ENCODE measurements at places on chromosomes 4 and X.

DNA sequence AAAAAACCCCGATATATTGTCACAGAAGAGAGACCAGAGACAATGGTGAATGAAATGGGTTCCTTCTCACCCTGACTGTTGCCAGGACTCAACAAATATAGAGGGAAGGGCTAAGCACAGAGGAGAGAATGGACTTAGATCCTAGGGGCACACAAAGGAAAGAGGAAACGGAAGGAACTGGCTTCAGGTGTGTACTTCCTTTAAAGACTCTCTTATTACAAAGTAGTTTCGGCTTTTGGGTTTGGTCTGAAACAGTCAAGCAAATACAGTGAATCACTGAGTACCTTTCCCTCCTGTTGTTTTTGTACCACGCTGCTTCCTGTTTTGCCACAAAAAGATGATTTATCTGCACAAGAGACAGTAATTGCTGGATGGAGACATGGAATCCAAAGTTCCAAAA, 46.1 kb upstream of the S100G start:
- no peak for DNase-seq

DNA sequence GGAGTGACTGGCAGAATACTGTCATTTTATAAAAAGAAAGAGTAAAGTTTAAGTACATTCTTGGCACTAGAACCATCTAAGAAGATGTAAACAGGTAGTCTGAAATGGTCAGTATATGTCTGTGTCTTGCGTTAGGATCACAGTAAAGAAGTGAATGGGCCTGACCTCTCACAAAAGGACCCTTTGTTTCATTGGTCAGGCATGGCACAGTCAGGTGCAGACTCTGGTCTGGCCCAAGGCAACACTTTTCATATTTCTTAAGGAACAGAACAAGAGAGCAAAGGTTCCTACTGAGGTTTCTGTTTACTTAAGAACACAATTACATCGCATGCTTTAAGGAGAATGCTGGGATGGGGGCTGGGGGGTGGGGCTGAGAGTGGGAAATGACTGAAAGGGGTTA, 48.1 kb downstream of the RPGR start:
- no peak for DNase-seq

GRCh38 chr4:20916106-20916505, 215.8 kb downstream of the PACRGL start:
- no peak for DNase-seq

GRCh38 chrX:9467751-9468150, 2.9 kb downstream of the TBL1X start:
- DNase-seq: no peak

GRCh38 chr4:37970702-37971101, 10.5 kb downstream of the PTTG2 start:
- no peak for DNase-seq

GRCh38 chr4:152485726-152486276, 50.1 kb downstream of the FBXW7 start:
- no peak for DNase-seq

DNA sequence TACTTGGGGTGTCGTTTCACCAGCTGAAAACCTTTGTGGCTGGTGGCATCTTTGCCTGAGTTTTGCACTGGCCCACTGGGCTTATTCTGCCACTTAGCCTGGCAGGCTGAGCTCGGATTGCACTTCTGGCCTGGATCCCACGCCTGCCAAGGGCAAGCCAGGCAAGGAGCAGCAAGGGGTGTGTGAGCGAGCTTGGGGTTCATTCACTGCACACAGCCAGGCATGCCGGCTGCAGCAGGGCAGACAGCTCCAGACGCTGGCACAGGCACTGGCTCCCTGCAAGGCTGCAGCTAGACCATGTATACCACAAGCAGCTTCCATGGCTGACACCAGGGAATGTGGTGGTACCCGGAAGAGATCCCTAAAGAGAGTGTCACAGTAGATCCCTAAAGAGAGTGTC, 476.3 kb downstream of the EPHA5 start:
- no peak for DNase-seq

DNA sequence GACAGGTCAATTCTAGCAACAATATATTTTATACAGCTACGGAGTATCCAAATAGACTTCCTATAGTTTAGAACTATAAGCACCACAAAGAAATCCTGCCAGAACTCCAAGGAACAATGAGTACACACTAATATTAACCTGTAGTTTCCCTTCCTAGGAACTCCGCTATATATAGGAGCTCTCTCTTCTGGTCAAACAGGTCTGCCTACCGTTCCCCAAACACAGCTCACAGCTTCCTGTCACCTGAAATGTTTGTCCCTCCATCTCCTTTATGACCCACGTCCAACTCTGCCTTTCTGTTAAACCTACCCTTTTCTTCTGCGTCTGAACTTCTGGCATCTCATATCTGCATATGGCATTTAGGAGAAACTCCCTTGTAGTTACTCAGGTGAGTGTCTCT, 10.5 kb upstream of the GJB1 start:
- no peak for DNase-seq

GRCh38 chrX:12967711-12968465, 7.0 kb upstream of the TMSB4X start:
- no peak for DNase-seq

GRCh38 chr4:111905511-111905910, 239.7 kb upstream of the FAM241A start:
- no peak for DNase-seq

- DNase-seq: no peak
Observed at GRCh38 chr4:86961605-86962295, 26.9 kb downstream of the AFF1 start.

DNA sequence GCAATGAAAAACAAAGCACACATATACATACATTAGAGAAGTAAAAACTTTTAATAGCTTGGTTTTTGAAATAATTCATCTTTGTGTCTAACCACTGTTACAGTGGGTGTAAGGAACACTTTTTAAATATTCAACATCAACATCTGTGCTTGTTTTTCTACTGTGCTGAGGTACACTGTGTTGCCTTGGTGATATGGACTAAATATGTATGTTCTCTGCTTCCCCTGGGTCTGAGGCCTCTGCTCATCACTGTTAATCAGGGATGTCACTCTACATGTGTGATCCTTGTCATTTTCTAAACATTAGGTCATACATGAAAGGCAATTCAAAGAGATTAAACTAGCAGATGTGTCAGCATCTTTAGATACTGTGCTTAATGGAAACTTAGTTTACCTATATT, 10.9 kb downstream of the MCTS1 start:
- no peak for DNase-seq

GRCh38 chrX:79231662-79232061, 87.2 kb downstream of the GPR174 start:
- no peak for DNase-seq

DNA sequence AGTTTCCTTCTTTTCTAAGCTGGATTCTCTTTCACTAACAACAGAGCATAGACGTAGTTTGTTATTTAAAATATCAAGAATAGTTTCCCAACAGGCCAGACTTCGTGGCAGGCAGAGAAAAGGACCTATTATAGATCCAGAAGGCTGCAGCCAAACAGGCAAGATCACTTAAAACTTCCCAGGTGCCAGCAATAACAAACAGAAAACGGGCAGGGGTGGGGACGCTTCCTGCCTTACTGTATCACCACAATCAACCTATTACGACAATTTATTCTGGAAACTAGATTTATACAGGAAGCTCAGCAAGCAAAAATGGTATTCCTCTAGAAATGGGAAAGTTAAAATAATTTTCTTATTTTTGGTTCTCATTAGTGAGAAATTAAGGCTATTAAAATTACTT, 22.1 kb downstream of the RWDD4 start:
- DNase-seq: no peak

- no peak for DNase-seq
Observed at GRCh38 chr4:3801931-3802550, 35.9 kb downstream of the ADRA2C start.

DNA sequence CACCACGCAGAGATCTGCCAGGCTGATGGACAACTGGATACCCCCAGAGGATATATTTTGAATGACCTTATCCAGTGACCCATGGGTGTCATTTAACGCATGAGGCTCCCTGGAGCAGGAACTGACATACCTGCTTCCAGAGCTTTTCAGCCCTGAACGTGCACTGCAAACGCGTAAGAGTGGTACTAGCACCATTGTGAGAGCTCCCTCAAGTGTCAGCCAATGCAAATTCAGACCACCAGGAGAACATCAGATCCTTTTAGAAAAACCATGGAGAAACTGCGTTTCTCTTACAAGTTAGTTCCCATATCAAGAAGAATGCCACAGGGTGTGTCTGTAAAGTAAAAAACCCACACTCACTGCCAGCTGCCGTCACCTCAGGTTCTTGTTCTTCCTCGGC, 7.3 kb downstream of the TREX2 start:
- no peak for DNase-seq

- no peak for DNase-seq
Observed at GRCh38 chr4:6937754-6938153, 28.1 kb downstream of the TBC1D14 start.

- no peak for DNase-seq
Observed at GRCh38 chr4:121989715-121990114, 37.9 kb upstream of the TRPC3 start.

GRCh38 chr4:30295652-30296051, 424.5 kb upstream of the PCDH7 start:
- no peak for DNase-seq

- DNase-seq: peak; percentile 21
Observed at GRCh38 chrX:47854474-47854873, 17.8 kb downstream of the ZNF81 start.

Measured in cerebellum (tissue), 4 donors.